Inflammatory macrophage treated with lipopolysaccharide for 1 hour (primary cell): ENCODE measurements at places on chromosomes 2 and 18.

DNA sequence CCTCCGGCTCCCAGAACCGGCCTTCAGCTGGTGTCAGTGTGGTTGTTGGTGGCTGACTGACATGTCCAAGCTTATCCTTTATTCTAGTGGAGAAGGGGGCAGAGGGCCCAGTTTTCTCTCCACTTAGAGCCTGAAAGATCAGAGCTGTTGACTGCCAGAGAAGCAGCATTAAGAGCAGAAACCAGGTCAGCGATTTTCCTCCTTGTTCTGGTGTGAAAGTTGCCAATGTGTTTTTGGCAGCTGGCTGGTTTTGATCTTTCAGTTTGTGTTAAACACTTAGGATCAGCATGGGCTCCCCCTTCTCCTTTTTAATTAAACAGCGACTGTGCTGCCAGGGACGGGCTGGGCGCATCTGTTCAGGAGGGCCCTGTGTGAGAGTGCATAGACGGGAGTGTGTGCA, 100.9 kb downstream of the ASAP2 start:
- no peak for DNase-seq

DNA sequence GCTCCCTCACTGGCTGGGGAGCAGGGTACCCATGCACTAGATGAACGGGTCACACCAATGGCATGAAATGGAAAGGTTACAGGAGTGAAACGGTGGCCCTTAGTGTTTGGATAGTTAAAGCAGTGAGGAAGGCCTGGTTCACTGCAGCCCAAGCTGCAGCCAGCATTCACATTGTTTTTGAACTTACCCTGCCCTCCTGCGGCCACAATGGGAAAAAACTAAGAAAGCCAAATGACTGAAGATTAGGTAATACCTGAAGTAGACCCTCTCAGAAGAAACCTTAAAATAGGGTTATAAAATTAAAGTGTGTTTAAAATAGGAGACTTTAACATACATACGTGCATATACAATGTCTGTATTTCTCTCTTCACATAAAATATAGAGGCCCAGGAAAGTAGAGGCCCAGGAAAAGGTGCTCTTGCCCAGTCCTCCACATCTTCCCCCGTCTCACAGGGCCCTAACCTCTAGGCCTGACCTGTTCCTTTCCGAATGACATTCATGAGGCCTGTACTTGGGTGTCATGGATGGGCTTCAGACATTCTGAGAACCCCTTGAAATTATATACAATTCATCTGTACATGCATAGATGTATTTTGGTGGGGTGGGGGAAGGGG, 33.3 kb downstream of the DOK1 start:
- DNase-seq, result peak; percentile 79

GRCh38 chr18:77811503-77811902, 561.9 kb downstream of the GALR1 start:
- DNase-seq, result no peak

DNA sequence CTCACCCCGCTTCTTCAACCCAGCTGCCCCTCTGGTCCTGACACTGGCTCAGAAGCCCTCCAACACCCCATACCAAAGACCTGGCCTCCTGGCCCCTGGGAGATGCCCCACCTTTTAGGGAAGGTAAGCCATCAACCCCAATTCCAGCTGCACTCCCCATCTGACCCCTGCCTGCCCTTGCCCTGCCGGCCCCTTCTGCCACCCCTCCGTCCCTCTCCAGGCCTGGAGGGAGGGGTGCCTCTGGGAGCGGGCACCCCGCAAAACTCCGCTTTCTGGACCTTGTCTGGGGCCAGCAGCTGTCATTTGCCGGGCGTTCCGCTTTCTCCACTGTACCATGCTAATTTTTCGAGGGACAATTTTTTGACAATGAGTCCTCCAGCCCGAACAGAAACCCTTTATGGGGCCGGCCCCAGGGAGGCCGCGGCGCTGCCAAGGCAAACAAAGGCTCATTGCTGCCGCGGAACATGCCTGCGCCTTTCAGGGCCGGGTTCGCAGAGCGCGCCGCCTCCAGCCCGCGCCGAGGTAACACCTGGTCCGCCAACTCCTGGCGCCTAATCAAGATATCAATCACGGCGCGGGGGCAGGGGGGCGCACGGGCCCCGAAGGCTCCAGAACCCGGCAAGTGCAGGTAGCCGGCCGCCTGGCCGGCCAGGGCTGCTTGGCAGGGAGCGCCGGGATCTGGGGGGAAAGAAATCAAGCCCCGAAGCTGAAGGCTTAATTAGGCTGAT, 96.0 kb downstream of the INHBB start:
- DNase-seq, result no peak

DNA sequence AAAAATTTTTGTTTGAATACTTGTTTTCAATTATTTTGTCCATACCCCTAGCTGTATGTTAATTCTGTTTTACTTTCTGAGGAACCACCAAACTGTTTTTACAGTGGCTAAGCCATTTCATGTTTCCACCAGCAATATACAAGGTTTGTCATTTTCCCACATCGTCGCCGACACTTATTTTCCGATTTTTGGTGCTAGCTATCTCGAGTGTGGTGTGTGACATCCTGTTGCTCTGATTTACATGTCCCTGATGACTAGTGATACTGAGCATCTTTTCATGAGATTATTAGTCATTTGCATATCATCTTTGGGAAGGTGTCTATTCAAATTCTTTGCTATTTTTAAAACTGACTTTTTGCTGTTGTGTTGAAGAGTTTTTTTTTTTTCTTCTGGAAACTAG, 7.2 kb upstream of the GPC1 start:
- no peak for DNase-seq

DNA sequence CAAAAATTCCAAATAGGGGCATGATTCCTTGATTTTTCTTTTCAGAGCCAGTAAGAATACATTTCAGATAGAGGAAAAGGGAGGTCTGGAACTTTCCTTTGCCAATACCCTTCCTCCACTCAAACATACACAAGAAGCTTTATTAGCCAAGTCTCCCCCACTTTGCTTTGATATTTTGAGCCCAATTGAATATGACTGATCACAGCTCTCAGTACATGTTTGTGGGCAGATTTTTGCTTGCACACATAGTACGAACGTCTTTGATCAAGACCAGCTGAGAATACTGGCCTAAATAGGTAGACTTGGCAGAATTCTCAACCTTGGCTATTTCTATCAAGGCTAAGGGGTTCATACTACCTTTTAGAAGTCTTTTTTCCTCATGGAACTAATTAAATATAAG, 148.8 kb upstream of the PGAP1 start:
- DNase-seq, result no peak

DNA sequence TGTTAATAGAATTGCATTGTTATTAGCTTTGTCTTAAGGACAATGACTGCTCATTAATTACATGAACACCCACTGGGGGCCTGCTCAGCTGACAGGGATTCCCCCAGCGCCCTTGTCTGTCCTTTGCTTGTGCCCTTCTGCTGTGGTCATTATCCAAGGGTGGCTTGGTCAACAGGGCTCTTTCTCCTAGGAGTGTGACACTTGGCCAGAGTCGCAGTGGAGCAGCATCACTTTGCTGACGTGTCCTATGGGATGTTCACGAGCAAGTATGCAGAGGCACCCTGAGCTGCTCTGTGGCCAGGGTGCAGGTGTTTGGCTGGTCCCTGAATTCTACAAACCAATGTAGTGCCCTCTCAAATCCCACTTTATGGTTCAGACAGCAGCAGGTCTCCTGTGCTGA, 46.0 kb downstream of the PTGR3 start:
- no peak for DNase-seq

- no peak for DNase-seq
Measured at GRCh38 chr18:11663439-11664029, 25.5 kb upstream of the GNAL start.

GRCh38 chr2:140359056-140359771, 1579.0 kb upstream of the NXPH2 start:
- no peak for DNase-seq
